ENCODE measurements at places on chromosomes 1 and 21.

DNA sequence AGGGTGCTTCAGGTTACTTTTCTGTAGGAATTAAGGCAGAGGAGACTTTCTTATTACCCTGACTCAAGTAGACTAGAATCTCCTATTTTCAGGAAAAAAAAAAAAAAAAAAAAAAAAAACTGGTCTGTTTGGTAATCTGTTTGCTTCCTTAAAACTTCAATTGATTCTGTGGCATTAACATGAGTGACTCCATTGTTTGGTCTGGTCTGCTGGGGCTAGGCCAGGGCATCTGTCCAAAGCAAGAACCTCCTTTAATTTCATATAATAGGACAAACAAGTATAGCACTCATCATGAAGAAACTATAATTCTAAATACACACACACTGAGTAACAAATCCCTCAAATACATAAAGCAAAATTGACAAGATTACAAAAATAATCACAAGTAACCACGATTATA is 32.9 kb upstream of the LRRC7 start:
- no peak for DNase-seq

- DNase-seq = no peak
Observed at GRCh38 chr1:3945222-3945621, 45.1 kb upstream of the C1orf174 start.

- DNase-seq = no peak
Observed at GRCh38 chr1:196030455-196030854, 577.8 kb downstream of the KCNT2 start.

DNA sequence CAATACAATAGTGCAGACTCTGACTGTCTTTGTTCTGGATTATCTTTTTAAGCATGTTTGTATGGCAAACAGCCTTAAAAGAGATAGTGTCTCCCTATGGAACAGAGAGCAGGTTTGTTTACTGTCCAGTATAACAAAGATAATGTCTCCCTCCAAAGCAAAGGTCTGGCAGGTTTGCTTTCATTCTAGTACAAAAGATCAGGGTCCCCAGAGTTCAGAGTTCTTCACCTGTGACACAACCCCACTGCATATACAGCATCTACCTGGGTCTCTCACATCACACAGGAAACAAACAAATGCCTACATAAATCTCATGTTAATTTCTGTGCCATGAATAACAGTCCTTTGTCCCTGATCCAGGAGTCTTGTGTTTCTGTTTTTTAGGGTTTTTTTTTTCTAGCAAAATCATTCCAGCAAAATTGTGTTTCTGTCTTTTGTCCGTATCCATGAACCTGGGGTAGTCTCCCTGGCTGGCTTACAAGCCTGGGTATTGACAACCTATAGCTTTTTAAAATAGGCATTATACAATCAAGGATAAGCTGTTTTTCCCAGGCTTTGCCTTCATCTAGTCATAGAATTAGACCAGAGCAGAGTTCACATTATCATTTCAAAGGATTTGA is 89.4 kb upstream of the PTBP2 start:
- DNase-seq = no peak

Measured in NCI-H1436 (cell line).